Fibroblast of skin of scalp (primary cell): ENCODE measurements at places on chromosomes 7 and 10.

DNA sequence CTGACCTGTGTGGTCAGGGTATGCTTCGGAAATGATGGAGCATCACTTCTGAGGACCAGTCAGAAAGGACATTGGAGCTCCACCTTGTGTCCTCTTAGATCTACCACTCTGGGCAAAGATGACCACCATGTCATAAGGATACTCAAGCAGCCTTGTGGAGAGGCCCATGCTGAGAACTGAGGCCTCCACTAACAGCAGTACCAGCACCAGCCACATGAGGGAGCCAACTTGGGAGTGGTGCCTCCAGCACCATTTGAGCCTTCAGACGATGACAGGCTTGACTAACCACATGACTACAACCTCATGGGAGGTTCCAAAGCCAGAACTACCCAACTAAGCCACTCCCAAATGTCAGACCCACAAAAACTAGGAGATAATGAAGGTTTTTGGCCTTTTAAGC, 116.0 kb downstream of the NPTX2 start:
- DNase-seq: peak; percentile 29

- no peak for DNase-seq
Observed at GRCh38 chr10:49382826-49383225, 13.1 kb downstream of the DRGX start.

GRCh38 chr10:55892276-55892675, 468.8 kb downstream of the ZWINT start:
- DNase-seq: no peak

DNA sequence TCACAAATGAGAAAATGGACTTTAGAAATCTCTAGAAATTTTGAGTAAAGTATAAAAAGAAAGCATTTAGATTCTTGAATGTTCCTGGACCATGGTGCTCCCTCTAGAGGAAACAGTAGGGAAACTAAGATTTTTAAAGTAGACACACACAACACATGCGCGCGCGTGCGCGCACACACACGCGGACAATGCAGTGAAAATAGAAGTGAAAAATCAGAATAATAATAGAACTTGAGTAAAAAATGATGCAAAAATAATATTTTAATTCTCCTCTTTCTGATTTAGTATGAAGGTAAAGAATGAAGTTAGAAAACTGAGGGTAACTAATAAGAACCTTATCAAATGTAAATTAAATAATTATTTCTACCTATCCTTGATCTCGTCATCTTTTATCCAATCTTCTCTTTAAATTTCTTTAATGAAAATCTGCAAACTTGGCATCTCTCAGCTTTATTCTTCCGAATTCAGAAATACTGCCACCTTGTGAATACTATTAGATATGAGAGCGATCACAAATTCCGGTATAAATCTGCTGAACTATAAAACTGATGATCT, 117.0 kb upstream of the AMPH start:
- peak; percentile 31 for DNase-seq

DNA sequence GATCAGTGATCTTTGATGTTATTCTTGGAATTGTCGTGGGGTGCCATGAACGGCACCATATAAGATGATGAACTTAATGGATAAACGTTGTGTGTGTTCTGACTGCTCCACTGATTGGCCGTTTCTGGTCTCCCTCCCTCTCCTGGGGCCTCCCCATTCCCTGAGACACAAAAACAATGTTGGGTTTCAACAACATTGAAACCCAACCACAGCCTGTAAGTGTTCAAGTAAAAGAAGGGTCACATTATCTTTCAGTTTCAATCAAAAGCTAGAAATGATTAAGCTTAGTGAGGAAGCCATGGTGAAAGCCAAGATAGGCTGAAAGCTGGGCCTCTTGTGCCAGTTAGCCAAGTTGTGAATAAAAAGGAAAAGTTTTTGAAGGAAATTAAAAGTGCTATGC, 19.5 kb downstream of the EN2 start:
- no peak for DNase-seq

DNA sequence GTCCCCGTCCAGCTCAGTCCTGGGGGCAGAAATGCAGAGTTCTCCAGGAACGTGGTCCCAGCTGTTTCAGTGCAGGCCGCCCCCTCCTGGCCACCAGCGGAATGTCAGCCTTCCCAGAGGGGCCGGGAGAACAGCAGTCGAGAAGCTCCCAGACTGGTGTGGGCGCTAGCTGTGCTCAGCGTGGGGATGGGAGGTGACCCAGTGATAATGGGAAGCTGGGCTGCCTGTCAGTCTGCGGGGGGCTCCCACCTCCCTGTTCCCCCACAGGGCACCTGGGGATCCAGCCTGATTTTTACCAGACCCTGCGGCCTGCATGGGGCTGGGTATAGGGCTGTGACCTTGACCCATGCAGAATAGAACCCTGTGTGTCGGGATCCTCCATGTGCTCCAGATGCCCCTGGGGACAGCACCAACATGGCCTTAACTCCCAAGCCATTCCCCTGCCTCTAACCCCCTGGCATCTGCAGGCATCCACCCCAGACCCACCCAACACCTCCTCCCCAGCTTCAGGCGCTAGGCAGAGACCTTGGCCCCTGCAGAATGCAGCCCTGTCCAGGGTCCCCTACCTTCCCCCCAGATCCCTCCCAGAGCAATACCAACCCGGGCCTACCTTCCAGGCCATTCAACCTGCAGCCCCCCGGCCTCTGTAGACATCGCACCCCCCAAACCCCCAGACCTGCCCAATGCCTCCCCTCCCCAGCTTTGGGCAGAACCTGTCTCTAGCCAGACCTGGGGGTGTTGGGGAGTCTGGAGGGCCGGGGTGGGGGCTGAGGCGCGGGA, 880 bp upstream of the ELN start:
- DNase-seq: peak; percentile 72

GRCh38 chr10:79113827-79114226, 45.1 kb downstream of the ZMIZ1 start:
- peak; percentile 27 for DNase-seq

DNA sequence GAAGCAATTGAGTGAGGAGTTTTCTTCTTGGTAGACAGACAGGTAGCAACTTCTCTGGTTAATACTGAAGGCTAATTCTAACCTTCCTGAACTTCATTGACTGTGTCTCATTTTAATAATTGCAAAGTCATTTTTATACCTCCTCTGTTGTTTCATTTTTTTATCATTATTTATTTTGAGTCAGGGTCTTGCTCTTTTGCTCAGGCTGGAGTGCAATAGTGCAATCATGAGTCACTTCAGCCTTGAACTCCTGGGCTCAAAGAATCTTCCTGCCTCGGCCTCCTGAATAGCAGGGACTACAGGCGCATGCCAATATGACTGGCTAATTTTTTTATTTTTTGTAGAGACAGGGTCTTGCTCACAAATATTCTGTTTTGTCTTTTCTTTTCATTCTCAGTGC, 45.4 kb downstream of the APBB1IP start:
- no peak for DNase-seq

DNA sequence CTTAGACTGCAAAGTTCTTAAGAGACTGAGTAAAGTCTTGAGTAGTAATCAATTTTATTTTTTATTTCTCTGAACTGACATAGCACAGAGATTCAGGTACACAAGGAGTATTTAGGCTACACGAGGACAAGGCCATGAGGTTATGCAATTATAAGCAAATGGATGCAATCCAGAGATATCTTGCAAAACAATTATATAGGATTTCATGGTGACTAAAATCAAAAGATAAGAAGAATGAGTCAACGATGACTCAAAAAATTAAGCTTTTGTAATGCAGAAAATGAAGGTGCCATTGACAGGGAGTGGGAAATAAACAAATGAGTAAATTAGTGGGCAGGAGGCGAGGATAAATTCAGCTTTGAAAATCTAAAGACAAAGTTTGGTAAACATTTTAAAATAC, 66.7 kb upstream of the MYO3A start:
- DNase-seq: no peak

DNA sequence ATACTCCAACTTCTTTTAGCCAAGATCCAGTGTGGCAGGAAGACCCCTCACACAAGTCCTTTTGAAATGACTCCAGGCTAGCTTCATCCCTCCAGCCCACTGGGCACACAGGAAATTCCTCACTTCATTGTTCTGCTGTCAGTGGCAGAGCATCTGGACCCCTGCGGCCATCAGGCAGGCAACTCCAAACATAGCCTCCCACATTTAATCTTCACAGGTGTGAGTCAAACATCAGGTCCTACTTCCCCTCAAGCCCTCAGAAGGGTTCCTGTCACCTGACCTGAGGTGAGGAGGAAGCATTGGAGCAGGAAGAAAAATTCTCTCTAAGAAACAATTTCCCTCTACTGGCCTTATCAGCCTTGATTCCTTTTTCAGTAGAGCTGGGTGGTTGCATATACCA, 51.1 kb upstream of the C1GALT1 start:
- DNase-seq: no peak

GRCh38 chr7:82623812-82624211, 180.2 kb upstream of the CACNA2D1 start:
- peak; percentile 57 for DNase-seq

GRCh38 chr7:41869091-41869490, 166.2 kb upstream of the INHBA start:
- DNase-seq: peak; percentile 72

- DNase-seq: peak; percentile 16
Observed at GRCh38 chr10:98394851-98395440, 20.0 kb downstream of the PYROXD2 start.

- DNase-seq: no peak
Observed at GRCh38 chr7:85343484-85343883, 156.6 kb upstream of the SEMA3D start.

GRCh38 chr7:90345595-90346335, 751 bp upstream of the GTPBP10 start:
- peak; percentile 33 for DNase-seq

GRCh38 chr7:6375348-6376101, 72.2 kb downstream of the DAGLB start:
- peak; percentile 29 for DNase-seq

DNA sequence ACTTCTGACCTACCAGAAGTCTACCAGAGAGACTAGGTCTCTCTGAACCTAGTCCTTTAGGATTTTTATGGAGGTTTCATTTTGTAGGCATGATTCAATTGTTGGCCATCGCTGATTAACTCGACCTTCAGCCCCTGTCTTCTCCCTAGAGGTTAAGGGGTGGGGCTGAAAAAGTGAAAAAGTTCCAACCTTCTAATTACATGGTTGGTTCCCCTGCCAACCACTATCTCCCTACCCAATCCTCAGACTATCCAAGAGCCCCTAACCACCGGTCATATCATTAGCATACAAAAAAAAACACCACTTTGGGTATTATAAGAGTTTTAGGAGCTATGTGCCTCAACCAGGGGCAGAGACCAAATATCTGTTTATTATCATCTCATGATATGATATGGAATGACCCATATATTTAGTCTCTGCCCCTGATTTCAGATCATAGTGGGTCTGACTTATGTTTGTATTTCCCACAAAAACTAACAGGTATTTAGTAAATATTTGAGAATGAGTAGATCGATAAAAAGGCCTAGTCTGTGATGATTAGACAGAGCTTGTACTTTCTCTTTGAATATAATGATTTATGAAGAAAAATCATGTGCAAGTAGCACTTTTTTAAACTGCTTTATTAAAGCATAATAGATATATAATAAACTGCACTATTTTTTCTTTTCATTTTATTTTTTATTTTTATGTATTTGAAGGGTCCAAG, 35.8 kb downstream of the DNAJC9 start:
- DNase-seq: no peak
